Sigmoid colon (tissue), 7 donors: ENCODE measurements at places on chromosomes 5 and 9. TPM values are rescaled to one million over a fixed set of nuclear protein-coding genes. Genes with fewer than 3 reads are reported as not detected.

OR1J2 gene
- total RNA-seq = 0.68 TPM

- no peak for DNase-seq
Measured at GRCh38 chr9:111274737-111275136, 55.3 kb downstream of the OR2K2 start.

- DNase-seq = no peak
Measured at GRCh38 chr9:109582386-109582785, 84.3 kb upstream of the PTPN3 start.

DNA sequence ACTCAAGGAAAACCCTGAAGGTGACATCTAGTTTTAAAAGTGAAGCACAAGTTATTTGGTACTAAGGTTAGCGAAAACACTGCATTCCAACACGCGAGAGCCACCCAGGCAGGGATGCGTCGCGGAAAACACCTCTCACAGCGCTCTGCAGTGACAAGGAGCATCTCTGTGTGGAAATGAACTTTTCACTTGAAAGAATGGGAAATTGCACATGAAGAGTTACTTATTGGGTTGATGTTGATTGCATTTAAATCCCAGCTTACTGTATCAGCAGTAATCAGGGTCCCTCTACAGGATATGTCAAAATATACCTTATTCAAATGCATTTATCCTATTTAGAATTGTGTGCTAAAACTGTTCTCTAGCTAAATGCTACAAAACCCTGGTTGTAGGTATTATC is 144.4 kb downstream of the BNC2 start:
- DNase-seq = no peak

DNA sequence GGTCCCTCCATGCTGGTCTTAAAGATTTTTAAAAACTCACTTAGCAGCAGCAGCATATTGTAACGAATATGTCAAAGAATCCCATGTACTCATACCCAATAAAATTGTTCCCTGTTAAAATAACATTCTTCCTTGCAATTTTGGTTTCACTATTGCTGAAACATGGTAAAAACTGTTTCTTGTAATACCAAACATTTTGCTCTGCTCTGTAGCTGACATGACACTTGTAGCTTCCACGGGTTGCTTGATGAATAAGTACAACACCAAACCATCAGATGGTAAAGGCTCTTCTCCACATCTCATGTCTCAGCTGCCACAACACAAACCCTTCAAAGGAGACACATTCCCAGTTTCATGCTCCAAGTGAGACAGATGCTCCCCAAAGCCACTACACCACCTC is 180.7 kb upstream of the PTGER4 start:
- no peak for DNase-seq

MRPL41 gene
- 71.9 TPM for total RNA-seq

- no peak for DNase-seq
Measured at GRCh38 chr9:92950359-92950955, 3.1 kb downstream of the FGD3 start.

DNA sequence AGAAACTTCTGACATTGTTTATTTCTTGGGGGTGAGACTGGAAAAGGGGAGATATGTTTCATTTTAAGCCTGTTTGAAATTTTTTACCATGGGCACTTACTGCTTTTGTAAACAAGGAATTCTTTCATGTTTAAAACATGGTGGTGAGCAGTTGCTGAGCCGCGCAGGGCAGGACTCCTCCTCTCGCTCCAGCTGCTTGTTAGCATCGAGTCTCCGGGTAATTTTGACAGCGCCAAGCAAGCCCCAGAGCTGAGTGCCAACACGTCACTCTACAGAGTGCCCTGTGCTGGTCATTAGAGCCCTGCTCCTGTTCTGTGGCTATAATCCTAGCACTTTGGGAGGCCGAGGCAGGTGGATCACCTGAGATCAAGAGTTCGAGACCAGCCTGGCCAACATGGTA is 116.5 kb upstream of the MSX2 start:
- DNase-seq = no peak

DNA sequence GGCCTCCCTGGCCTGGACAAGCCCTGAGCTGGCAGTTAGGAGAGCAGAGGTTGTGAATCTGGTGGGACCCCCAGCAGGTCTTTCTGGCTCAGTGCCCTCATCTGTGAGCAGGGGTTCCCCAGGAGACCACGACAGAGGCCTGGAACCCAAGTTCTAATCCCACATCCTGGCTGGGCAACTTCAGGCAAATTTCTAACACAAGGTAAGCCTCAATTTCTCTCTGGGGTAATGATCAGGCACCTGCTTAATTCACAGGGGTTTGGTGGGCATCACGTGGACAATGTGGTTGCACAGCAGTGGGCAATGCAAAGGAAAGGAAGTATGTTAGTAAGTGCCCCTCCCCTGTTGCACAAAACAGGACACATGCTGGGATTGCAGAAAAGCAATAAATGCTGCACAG is 1.9 kb upstream of the KCNIP1 start:
- DNase-seq = no peak

- no peak for DNase-seq
Measured at GRCh38 chr5:145975361-145976066, 39.1 kb downstream of the SH3RF2 start.

GRCh38 chr5:138610918-138611677 is 35.9 kb upstream of the HSPA9 start:
- peak; percentile 66 for DNase-seq

RALGPS1 gene
- 18.6 TPM for total RNA-seq

- no peak for DNase-seq
Measured at GRCh38 chr9:75176037-75176436, 87.7 kb downstream of the OSTF1 start.

- no peak for DNase-seq
Measured at GRCh38 chr9:15882328-15882727, 329.5 kb downstream of the CCDC171 start.

DNA sequence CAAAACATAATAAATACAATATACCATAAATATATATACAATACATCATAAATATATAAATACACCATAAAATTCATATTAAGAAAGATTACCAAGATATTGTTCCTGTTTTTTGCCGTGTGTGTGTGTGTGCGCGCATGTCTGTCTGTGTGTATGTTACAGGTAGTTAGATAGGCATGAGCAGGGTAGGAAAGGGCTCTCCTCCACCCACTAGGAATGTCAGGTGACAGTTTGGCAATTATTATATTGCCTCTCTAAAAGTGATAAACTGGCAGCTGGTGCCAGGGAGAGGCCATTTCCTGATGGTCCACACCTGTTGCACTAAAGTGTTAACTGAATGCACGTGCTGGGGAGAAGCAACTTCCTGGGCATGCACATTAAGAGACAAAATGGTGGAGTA is 232.8 kb downstream of the ADAMTS6 start:
- DNase-seq = no peak

- DNase-seq = no peak
Measured at GRCh38 chr9:16532681-16533450, 337.6 kb downstream of the BNC2 start.

GRCh38 chr5:66661149-66661548 is 65.0 kb downstream of the MAST4 start:
- DNase-seq = peak; percentile 73

GRCh38 chr5:135315386-135315785 is 83.6 kb downstream of the MACROH2A1 start:
- no peak for DNase-seq

GRCh38 chr5:102547141-102548035 is 48.6 kb upstream of the SLCO6A1 start:
- no peak for DNase-seq

- no peak for DNase-seq
Measured at GRCh38 chr9:2359891-2360471, 261.6 kb upstream of the VLDLR start.

TMEFF1 gene
- 6.1 TPM for total RNA-seq

GRCh38 chr5:180611140-180611850 is 20.0 kb upstream of the SCGB3A1 start:
- no peak for DNase-seq

DNA sequence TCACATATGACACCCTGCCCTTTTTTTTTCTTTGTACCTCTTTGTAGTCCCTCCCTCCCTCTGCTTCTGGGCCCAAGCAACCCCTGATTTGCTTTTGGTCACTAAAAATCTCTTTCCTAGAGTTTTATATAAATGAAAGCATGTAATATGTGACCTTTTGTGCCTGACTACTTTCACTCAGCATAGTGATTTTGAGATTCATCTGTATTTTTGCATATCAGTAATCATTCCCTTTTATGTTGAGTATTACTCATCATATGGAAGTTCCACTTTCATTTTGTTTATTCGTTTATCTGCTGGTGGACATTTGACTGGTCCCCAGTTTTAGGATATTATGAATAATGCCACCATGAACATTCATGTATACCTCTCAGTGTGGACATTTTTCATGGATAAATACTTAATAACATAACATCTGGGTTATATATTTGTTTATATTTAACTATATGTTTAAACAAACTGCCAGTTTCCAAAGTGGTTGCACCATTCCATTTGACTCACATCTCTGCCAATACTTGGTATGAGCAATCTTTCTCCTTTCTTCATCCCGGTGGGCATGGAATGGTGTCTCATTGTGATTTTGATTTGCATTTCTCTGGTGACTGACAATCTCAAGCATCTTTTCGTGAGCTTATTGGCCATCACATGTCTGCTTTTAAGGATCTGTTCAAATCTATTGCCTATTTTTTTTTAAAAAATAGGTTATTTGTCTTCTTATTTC is 115.7 kb upstream of the S1PR3 start:
- DNase-seq = no peak

INSYN2B gene
- under 0.01 TPM for total RNA-seq

- no peak for DNase-seq
Measured at GRCh38 chr9:13139641-13140171, 139.8 kb downstream of the MPDZ start.

DNA sequence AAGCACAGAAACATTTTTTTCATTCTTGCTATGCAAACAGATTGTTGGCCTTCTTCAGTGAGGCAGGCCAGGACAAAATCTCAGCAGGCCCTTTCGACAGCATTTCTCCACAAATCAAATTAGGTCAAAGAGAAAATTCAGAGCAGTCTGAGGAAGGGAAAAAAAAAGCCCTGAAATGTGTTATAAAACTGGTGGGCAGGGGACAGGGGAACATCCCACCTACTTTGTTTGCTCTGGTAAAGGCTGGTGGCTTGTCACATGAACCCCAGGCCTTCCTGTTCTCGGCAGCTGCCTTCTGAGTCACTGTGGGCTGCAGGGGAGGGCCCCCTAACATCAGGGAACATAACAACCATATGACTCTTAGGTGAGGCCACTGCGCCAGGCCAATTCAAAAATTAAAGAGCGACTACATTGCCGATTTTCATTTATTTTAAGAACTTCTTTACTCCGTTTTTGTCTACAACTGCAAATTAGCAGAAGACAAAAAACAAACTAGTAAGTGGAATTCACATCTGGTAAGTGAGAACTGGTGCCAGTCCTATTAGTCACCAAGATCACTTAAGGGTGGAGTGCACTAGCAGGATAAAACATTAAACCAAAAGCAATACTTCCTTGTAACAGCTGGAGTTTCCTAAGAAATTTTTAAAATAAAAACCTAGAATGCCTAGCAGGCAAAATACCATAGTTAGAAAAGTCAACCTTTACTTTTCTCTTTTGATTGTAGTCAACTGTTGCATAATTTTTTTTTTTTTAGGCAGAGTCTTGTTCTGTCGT is 46.2 kb upstream of the DENND4C start:
- DNase-seq = peak; percentile 95

DNA sequence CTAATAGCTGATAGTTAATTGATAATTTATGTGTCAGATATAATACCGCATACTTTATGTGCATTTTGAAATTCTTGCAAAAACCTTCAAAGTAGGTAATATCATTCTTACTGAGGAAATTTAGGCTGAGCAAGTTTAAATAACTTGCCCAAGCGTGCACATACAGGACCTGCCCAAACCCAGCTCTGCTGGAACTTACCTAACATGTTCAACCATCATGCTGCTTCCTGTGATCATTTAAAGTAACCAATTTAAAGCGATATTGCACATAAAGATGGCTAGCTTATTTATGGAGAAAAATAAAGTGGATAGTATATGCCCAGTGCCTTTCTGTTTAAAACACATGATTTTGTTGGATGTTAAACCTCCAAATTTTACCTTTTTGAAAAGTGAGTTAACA is 4.3 kb downstream of the FAM174A start:
- no peak for DNase-seq
